ENCODE measurements at places on chromosomes 6 and 20. TPM values are rescaled to one million over a fixed set of nuclear protein-coding genes. Genes with fewer than 3 reads are reported as not detected.

DNA sequence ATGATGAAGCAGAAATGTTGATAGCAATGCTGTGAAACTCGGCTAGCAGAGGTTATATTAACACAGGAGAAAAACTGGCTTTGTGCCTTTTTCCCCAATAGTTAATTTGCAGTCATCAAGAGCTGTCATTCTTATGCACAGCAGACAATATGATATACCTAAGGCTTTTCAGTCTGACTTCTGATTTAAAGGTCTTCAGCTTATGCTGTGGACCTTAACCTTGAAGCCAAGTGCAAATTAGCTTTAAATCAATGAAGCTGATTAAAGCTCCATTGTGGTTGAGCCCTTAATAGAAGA, 171.6 kb upstream of the ID4 start:
- ATAC-seq, result no peak

DNA sequence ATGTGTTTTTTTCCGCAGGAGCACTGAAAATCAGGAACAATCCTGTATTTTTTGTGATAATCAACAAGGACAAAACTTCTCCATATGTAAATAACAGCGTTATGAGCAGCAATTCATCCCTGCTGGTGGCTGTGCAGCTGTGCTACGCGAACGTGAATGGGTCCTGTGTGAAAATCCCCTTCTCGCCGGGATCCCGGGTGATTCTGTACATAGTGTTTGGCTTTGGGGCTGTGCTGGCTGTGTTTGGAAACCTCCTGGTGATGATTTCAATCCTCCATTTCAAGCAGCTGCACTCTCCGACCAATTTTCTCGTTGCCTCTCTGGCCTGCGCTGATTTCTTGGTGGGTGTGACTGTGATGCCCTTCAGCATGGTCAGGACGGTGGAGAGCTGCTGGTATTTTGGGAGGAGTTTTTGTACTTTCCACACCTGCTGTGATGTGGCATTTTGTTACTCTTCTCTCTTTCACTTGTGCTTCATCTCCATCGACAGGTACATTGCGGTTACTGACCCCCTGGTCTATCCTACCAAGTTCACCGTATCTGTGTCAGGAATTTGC, at the start of gene TAAR6:
Gene TAAR6 (plus strand): TSS at position 102 of the 557 bp plus-strand sequence. CDS start 0 bp downstream, at position 102.
- ATAC-seq, result no peak

DNA sequence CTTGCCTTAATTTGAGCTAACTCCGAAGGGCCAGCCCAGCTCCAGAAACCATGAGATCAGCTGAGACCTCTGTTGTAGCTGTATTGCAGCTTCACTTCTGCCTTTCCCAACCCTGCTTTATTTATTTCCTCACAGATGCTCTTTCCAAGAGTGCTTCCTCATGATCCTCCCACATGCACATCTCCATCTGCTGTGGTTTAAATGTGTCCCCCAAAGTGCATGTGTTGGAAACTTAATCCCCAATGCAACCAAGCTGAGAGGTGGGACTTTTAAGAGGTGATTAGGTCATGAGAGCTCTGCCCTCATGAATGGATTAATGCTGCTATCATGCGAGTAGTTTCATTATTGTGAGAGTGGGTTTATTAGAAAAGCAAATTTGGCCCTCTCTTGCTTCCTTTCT, 164.4 kb upstream of the TAB2 start:
- ATAC-seq, result no peak

The YTHDF1 gene
- 35.8 TPM for total RNA-seq

The TAF4 gene
- 18.2 TPM for total RNA-seq

The MAP7 gene
- total RNA-seq, result 4.0 TPM
